ENCODE measurements at places on chromosomes 2 and 18.

- DNase-seq, result no peak
Observed at GRCh38 chr2:58757971-58758370, 516.8 kb upstream of the FANCL start.

DNA sequence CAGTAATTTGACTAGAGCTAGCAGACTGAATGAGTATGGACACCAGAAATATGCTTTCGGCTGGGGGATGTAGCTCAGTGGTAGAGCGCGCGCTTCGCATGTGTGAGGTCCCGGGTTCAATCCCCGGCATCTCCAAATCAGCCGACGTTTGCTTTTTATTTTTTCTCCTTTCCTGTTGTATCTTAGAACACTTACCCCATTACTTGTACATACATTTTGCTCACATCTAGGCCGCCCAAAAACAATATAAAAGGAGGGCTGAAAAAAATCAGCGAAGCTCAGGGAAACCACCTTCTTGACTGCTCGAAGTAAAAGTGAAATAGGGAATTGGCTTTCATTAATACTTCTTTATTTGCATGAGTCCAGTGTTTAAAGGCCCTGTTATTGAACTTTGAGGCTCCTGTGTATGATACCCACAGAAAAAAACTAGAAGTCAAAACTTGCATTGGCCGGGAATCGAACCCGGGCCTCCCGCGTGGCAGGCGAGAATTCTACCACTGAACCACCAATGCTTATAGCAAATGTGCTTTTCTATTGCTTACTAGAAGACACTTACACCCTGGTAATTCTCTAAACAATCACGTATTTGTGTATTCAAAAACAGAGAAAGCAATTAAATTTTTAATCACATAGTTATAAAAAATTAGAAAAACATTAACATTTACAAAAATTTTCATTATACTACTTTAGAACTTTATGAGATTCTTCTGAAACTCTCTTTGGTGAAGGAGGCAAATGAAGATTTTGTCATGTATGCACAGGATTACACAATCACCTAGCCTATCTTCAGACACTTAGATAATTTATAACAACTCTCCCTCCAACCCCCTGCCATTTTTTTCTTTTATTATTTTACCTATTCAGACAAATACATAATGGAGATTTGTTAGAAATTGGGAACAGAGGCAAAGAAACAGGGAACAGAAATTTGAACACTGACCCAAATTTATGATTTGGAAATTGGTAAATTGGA lies 35.2 kb upstream of the GPD2 start:
- DNase-seq, result peak; percentile 90

DNA sequence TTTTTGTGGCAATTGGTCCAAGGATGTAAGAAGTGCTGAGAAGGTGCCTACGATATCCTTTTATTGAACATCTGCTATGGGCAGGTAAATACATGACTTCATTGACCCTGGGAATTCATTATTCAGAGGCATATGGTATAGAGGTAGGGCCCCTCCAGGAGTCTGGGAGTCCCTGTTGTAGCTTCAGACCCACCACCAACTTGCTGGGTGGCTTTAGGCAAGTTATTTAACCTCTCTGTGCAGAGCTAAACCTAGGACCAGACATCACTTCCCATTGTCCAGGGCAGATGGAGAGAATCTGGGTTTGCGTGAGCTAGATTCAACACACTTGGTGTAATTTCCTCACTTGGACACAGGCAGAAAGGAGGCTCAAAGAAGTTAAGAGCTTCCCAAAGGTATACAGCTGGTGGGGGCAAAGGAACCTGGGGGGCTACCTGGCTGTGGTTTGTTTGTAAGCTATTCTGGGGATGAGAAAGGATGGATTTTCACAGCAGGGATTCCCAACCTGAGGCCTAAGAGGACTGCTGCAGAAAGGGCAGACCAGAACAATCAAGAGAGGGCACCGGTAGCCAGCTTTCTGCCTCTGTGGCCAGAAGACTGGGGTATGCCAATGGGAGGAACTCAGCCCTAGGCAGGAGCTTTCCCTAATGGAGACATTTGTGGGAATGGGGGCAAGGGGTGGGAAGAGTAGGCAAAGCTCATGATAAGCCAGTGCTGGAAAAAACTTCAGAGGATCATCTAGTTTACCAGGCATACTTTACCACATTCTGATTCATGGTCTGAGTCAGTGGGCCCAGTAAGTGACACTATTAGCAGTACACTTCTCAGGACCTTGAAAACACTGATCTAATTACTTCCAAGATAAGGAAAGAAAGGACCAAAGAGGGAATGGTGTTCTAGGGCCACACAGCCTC lies 102.7 kb upstream of the SMAD2 start:
- peak; percentile 12 for DNase-seq

DNA sequence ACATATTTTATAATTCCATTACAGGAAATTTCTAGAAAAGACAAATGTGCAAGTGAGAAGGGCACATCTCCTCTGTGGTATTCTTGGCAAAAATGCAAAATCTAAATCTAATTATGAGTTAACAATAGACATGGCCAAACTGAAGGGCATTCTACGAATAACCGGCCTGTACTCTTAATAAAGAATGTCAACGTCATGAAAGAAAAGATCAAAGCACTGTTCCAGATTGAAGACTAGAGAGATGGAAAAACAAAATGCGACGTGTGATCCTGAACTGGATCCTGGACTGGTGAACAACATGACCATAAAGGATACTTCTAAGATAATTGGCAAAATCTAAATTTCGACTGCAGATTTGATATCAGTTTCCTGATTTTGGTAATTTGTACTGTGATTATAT lies 3.0 kb downstream of the CDKL4 start:
- no peak for DNase-seq

DNA sequence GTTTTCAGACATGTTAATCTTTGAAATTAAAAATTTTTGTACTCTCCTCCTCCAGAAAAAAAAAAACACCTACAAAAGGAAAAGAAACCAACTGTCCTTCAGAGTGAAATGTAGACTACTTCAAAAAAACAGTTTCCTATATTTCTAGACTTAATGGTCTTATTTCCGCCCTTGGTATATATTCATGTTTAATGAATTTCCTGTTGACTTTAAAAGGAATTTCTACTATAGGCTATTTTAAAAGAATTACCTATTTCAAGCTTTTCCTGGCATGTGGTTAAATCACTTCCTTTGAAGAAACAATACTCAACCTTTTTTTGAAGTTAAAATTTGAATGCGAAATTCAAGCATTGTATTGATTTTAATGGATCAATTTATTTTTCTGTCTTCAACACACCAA lies 29.2 kb downstream of the GULP1 start:
- no peak for DNase-seq

DNA sequence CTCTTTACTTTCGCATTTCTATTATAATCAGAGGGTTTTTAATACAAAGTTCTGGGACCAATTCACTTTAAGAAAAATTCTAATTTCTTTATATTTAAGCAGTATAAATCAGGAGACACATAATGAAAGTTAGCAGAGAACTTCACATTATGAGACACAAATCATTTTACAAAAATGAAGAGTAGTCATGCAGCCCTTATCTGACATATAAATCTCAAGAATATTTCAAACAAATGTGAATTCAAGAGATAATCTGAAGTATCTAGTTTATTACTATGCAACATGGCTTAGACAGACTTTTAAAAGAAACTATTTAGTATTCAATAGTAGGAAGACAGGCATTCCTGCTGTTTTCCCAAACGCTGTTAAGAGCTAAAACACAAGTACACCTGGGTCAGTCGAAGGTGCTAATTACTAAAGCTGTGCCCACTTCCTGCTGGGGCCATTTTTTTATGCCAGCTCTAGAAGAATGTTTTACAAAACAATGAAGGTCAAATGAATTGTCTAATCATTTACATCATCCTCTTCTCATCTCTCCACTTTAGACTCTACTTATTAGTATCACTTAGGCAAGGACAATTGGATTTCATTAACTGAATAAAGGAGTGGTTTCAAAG lies 40.2 kb downstream of the CWC22 start:
- no peak for DNase-seq

GRCh38 chr2:39723946-39724827 lies 54.9 kb downstream of the THUMPD2 start:
- DNase-seq, result no peak

DNA sequence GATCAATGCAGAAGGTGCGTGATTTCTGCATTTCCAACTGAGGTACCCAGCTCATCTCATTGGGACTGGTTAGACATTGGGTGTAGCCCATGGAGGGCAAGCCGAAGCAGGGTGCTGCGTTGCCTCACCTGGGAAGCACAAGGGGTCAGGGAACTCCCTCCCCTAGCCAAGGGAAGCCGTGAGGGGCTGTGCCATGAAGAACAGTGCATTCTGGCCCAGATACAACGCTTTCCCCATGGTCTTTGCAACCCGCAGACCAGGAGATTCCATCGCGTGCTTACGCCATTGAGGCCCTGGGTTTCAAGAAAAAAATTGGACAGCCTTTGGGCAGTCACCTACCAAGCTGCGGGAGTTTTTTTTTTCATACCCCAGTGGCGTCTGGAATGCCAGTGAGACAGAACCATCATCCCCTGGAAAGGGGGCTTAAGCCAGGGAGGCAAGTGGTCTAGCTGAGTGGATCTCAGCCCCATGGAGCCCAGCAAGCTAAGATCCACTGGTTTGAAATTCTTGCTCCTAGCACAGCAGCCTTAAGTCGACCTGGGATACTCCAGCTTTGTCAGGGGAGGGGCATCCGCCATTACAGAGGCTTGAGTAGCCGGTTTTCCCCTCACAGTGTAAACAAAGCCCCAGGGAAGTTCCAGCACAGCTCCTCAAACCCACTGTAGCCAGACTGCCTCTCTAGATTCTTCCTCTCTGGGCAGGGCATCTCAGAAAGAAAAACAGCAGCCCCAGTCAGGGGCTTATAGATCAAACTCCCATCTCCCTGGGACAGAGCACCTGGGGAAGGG lies 21.7 kb downstream of the TFPI start:
- no peak for DNase-seq

DNA sequence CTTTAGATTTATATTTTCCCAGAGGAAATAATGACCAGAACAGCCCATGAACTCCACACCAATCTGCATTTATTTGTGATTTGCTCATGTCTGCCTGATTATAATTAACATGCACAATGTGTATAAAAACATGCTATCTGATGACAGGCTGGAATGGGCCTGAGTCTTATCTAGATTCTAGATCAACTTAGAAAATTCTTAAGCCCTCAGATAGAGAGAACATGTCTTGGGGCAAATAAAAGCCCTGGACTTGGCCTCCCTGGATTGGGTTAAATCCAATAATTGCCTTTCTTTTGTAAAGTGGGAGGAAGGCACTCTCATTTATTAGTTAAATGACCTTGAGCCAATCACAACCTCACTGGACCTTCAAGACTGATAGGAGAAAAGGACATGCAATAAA lies 61.8 kb downstream of the EVA1A start:
- DNase-seq, result no peak

GRCh38 chr2:54063967-54064535 lies 51.4 kb upstream of the ACYP2 start:
- DNase-seq, result no peak

GRCh38 chr2:200749631-200750322 lies 61.9 kb upstream of the BZW1 start:
- DNase-seq, result no peak

DNA sequence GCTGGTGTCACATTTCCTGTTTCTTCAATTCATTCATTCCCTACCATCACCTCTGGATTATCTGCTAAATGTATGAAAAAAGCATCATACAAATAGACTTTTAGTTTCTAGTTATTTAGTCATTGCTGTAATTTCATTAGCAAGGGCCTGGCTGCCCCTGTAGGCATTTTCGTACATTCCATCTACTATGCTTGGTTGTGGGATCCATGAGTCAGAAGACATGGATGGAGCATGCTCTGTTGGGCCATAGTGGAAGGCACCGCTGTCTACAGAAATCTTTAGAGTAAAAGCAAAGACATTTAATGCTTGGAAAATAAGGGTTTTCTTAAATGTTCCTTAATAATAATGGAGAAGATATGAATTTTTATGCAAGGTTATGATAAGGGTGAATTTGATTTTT lies 324.8 kb upstream of the MEIS1 start:
- no peak for DNase-seq

DNA sequence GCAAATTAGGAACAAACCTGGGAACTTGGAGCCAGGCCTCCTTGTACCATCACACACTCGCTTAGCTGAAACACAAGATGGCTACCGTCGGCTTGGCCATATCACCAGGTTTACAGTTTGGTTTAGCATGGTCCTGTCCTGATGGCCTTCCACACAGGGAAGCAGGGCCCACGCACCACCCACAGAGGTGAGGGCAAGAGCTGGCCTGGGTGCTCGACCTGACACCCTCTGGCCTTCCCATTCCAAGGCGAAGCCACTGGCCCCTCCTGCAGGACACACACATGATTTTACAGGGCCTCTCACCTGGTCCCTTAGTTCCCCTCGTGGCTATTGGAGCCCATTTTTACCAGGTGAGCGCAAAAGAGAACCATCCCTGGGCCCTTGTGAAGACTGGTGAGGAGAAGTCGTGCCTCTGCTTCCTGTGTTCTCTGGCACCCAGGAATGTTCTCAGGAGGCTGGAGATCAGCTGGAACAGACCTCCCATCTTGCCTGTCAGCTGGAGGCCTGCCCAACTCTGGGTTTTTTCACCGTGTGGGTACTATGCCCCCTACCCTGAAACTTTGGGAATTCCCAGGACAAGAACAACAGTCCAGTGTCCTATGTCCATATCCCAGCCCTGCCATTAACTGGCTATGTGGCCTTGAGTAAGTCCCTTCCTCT lies 53.0 kb upstream of the FOSL2 start:
- no peak for DNase-seq

GRCh38 chr2:84449711-84450110 lies 9.4 kb downstream of the SUCLG1 start:
- DNase-seq, result no peak

DNA sequence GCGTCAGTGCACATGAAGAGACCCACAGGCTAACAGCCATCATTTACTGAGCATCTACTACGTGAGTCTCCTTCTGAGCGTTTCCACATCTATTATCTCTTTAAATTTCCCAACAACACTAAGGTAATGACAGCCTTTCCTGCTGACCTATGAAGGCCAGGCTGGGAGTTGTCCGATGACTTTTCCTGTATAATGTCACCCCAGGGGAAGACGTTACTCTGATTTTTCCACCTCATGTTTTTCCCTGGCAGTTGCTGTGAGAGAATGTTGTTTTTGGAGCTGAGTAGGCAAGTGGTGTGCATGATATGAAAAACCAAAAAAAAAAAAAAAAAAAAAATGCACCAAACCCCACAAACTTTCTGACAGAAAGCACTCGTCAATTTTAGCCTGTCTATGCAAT lies 207.6 kb downstream of the SLC8A1 start:
- DNase-seq, result peak; percentile 23

- no peak for DNase-seq
Observed at GRCh38 chr2:179652296-179652695, 209.1 kb downstream of the ZNF385B start.

GRCh38 chr18:49980896-49981295 lies 167.6 kb upstream of the ACAA2 start:
- peak; percentile 46 for DNase-seq

- peak; percentile 35 for DNase-seq
Observed at GRCh38 chr2:241509155-241509784, 886 bp upstream of the STK25 start.

DNA sequence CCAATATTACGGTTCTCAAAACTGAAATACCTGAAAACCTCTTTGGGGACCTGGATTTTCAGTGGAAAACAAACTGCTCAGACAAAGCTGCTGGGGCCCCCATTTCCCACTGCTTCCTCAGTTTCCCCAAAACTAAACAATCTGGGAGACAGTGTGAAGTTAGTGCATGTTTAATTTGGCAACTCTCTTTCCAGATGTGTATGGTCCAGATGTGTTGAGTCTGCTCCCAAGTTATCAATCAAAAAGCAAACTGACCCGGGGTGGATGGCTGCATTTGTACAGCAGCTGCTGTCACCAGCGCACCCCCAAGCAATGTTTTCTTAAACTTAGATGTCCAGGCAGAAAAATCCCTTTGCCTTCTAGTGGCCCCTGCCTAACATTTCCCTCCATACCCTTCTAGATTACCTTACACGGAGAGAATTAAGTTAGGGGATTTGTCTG lies 136.9 kb downstream of the COPS8 start:
- no peak for DNase-seq
